Adrenal gland (tissue), 19 donors: ENCODE measurements at places on chromosomes 2 and 18. TPM values are rescaled to one million over a fixed set of nuclear protein-coding genes. Genes with fewer than 3 reads are reported as not detected.

DNA sequence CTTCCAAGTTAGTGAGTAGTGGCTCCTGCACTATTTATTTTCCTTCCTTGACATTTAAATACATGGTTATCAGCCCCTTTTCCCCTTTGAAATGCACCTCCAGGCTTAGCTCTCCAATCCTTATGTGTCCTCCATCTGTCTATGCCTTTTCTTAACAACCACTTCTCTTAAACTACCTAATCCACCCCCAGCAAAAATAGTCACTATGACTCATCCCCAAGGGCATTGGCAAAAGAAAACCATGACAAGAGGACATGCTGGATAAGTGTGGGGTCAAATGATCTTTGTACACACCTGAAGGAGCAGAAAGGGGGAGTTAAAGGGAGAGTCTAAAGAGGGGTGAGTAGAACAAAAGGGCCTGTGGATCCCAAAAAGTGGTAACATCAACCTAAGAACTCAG is 127.2 kb downstream of the ANKRD44 start:
- no peaks in the 10 kb centered on the region for H3K36me3 ChIP-seq
- H3K27me3 ChIP-seq: no peaks in the 10 kb centered on the region
- H3K4me3 ChIP-seq: no peak overlapping the region

Gene FAM110C
- total RNA-seq: 7.8 TPM

Gene ABCG5
- not detected for total RNA-seq

DNA sequence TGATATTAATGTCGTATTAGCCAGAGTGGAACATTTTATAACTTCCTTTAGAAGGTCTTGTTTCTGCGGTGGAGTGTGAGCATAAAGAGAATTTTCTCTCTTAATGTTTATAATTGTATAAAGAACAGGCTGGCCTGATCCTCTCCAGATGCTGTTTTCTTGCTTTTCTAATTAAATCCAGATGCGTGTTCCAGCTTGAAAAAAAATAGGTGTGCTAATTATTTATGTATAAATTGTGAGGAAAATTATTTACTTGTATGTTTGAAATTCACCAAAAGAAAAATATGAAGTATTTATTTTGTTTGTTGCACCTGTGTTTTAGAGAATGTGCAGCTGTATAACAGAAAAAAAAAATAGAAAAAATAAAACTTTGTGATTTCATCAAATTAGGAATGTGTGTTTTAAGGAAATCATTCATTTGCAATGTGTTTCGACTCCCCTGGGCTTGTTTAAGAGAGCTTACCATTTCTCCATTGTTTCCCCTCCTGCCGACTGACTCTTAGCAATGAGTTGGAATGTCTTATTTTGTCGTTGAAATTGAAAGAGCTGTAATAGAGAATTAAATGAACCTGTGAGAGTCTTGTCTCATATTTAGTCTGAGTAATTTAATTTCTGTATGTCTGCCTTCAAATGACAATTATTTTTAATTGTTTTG is 220.1 kb upstream of the NXPH2 start:
- H3K4me1 ChIP-seq: no peaks in the 10 kb centered on the region
- H3K27me3 ChIP-seq: no peaks in the 10 kb centered on the region
- DNase-seq: no peak

Gene AGXT
- not detected for total RNA-seq

Gene CDH20
- total RNA-seq: 0.37 TPM

Gene SEMA4F
- 2.5 TPM for total RNA-seq

Gene BOLL
- not detected for total RNA-seq

Gene DYNAP
- total RNA-seq: not detected

DNA sequence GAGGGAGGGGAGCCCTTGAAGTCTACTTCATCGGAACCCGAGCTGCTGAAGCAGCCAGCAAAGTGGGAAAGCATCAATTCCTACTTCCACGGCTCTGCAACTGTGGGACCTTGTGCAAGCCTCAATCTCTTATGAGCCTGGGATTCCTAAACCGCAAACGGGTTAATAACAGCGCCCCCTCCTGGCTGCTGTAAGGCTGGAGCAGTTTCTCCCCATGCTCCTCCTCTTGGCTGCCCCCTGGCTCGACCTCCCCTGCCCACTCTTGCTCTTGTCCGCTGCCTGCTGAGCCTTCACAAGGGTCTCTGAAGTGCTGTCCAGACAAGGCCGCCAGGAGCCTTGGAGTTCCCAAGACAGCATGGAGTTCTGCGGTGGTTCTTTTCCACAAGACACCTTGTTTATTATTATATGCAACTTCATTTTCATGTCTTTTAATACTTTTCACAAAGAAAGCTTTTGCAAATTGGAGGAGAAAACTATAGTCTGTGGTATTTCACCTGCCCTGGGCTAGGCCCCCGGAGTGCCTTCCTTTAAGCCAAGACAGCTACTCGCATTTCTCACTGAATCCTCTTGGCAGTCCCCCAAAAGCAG is 157.2 kb downstream of the DDX1 start:
- no peaks in the 10 kb centered on the region for H3K4me1 ChIP-seq
- H3K27me3 ChIP-seq: no peaks in the 10 kb centered on the region
- no peak overlapping the region for H3K27ac ChIP-seq

DNA sequence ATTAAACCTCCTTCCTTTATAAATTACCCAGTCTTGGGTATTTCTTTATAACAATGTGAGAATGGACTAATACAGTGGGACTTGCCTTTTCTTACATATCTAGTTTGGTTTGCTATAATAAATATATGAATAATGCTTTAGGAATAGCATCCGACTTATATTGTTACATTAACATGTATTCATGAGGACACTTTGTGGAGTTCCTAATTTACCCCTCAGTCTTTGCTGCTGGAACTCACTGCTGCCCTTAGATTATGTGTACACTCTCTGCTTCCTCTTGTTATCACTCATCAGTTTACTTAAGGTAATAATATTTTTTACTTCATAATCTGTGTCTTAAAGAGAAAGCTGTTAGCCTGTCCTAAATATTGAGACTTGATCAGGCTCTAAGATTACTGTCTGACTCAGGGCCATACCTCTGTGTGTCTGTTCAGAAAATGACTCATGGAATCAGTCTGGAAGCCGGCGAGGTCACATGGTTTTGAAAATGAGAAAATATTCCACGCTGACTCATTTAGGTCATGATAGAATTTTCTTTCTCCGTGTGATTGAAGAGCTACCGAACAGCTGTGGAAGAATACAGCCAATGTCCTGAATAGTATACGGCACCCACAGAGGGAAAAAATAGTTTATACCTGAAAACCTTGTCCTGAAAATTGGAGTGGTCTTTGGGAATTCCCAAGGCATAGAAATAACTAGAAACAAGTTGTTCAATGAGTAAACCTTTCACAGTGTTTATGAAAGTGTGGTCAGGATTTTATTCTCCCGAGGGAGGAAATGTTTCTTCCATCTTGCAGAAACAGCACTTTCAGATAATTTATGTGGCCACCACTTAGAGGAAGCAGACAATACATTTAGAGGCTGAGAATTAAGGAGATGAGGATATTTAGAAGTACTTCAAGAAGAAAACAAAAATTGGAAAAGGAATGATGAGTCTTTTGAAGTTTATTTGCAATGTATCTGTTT is 156.4 kb downstream of the DSEL start:
- no peaks in the 10 kb centered on the region for H3K36me3 ChIP-seq
- peak; percentile 87 for DNase-seq
- H3K27me3 ChIP-seq: no peaks in the 10 kb centered on the region
- peaks cover 3% of the 10 kb centered on the region for H3K4me1 ChIP-seq
- H3K27ac ChIP-seq: peak overlapping the region; percentile 83

DNA sequence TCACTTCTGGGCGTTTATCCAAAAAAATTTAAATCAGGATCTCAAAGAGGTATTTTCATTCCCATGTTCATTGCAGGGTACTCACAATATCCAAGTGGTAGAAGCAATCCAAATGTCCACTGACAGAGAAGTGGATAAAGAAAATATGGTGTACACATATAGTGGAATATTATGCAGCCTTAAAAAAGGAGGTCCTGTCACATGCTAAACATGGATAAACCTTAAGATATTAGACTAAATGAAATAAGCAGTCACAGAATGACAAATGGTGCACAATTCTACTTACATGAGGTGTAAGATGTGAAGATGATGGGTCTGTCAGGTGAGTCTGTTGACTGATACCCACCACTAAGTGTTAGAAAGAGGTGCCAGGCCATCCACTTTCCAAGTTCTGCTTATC is 140.6 kb downstream of the THNSL2 start:
- H3K27me3 ChIP-seq: no peaks in the 10 kb centered on the region
- no peak overlapping the region for H3K27ac ChIP-seq
- DNase-seq: no peak
- H3K4me1 ChIP-seq: no peaks in the 10 kb centered on the region
- H3K4me3 ChIP-seq: no peak overlapping the region
- no peaks in the 10 kb centered on the region for H3K36me3 ChIP-seq

DNA sequence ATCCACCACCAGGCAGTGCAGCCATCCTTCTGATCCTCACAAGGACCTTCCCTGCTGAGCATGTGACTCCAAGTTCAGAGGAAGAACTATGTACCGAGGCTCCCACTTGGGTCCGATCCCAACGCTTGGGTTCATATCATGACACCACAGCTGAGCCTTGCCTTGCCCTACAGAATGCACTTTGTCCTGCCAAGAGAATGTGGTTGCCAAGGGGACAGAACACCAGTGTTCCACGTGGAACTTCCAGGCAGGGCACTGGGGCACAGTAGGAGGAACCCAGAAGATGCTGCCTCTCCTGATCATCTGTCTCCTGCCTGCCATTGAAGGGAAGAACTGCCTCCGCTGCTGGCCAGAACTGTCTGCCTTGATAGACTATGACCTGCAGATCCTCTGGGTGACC is at the start of gene TEX51:
TSS of gene TEX51 (plus strand) at position 255 of the 400 bp plus-strand sequence. CDS start at position 284, 29 bp downstream.
- no peaks in the 10 kb centered on the region for H3K36me3 ChIP-seq
- H3K4me3 ChIP-seq: no peak within 1 kb of the TSS
- H3K27ac ChIP-seq: no peak within 1 kb of the TSS
- DNase-seq: no peak
- H3K27me3 ChIP-seq: no peaks in the 10 kb centered on the region
- no peaks in the 10 kb centered on the region for H3K4me1 ChIP-seq

Gene SDC1
- 3.1 TPM for total RNA-seq

DNA sequence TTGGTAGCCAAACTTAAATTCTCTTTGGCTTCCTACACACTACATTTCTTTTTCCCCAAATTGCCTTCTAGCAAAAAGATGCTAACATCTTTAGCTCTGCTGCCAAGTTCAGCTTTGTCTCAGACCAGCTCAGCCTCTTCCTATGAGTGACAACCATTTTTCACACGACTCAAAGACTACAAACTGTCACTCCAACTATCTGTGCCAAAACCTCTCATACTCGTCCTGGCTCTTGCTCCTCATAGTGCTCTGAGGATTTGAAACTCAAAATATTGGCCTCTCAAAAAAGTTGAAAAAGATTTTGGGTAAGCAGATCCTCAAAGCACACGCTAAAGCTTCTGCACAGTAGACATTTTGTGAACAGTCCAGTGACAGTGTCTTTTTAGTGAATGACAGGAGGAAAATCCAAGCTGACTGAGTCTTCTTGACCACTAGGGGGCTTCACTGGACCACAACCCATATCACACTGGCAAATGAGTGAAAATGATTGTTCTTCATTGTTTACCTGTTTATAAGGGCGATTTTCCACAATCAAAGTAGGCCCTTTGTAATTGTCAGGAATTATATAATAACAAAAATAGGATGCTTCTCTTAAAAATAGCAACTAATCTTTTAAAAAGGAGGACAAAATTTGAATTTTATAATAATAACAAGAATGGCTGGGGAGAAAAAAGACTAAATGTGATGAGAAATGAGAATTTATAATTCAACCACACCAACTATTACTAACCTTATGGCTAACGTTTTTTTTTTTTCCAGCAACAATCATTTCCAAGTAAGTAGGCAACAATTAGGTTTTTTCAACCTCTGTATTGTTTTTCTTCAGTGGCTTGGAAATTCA is 85.5 kb upstream of the PGAP1 start:
- peaks cover 4% of the 10 kb centered on the region for H3K4me1 ChIP-seq
- DNase-seq: peak; percentile 40
- no peak overlapping the region for H3K4me3 ChIP-seq

Gene NDUFB3
- total RNA-seq: 110 TPM

Gene MAP3K20
- 42.6 TPM for total RNA-seq
